ENCODE measurements at places on chromosomes 2 and 18. TPM values are rescaled to one million over a fixed set of nuclear protein-coding genes. Genes with fewer than 3 reads are reported as not detected.
A peak's percentile ranks its signal among the peaks of the same experiment; 100 is the strongest.

The CDCA7 gene
- 101 TPM for total RNA-seq

DNA sequence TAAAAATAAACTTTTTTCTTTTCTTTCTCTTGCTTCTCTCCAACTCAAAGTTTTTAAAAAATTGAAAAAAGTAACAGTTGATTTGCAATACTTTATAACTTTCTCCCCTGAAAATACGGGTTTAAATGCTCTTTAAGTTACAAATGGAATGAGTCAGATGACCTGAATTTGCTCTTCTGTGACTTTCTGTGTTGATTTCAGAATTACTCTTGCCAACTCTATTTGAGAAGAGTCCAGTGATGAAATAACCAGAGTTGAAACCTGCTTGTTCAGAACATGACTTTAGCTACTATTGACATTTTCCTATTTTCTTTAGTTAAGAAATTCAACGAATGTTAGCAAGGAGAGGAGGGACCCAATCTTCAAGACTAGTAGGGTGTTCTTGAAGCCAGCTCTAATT, 146.1 kb upstream of the ZSWIM2 start:
- H3K36me3 ChIP-seq, result no peaks in the 10 kb centered on the region
- H3K27me3 ChIP-seq, result no peaks in the 10 kb centered on the region
- H3K4me3 ChIP-seq, result no peak overlapping the region
- H3K4me1 ChIP-seq, result no peaks in the 10 kb centered on the region
- no peak for DNase-seq

DNA sequence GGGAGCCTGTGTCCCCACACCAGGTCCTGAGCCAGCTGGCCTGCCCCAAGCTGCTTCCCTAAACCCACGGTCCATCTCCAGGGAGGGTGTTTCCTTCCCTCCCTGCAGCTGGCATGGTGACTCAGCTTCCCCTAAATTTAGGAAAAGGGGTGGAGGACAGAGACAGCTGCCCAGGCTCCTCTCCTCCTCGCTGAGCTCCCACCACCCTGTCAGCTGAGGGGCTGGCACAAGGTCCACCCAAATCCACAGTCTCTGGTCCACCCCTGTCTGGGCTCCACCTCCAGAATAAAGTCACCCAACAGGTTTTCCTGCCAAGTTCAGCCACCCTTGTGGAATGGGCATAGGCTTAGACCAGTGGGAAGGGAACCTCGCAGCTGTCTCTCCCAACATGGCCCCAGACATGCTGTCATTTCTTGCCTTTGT, 156.5 kb downstream of the TNS1 start:
- no peaks in the 10 kb centered on the region for H3K27me3 ChIP-seq
- no peak overlapping the region for H3K27ac ChIP-seq
- H3K36me3 ChIP-seq, result no peaks in the 10 kb centered on the region
- no peak for DNase-seq
- H3K4me1 ChIP-seq, result no peaks in the 10 kb centered on the region

DNA sequence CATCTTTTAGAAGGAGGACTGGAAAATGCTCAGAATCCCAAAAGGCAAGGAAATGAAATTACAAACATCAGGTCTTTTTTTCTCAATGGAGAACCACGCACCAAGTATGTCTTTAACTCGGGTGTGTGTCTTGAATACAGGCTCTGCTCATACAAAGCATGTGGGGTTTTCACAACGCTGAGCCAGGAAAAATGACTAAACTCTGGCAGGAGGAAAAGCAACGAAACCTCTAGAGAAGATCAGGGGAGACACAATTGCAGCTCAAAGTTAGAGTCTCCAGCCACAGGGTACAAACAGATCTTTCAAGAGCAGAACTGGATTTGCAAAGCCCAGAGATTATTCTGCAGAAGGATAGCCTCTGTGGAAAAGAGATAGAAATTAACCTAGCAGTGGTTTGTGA, 42.8 kb upstream of the TPO start:
- H3K27ac ChIP-seq, result no peak overlapping the region
- no peaks in the 10 kb centered on the region for H3K36me3 ChIP-seq
- no peaks in the 10 kb centered on the region for H3K27me3 ChIP-seq
- no peaks in the 10 kb centered on the region for H3K4me1 ChIP-seq
- H3K4me3 ChIP-seq, result no peak overlapping the region

GRCh38 chr2:150572961-150573395, 85.5 kb upstream of the RND3 start:
- H3K4me3 ChIP-seq, result no peak overlapping the region
- H3K27me3 ChIP-seq, result no peaks in the 10 kb centered on the region
- H3K4me1 ChIP-seq, result peaks cover 6% of the 10 kb centered on the region
- DNase-seq, result no peak

- no peaks in the 10 kb centered on the region for H3K27me3 ChIP-seq
- no peaks in the 10 kb centered on the region for H3K36me3 ChIP-seq
- no peak for DNase-seq
- no peak overlapping the region for H3K4me3 ChIP-seq
- peaks cover 5% of the 10 kb centered on the region for H3K4me1 ChIP-seq
Observed at GRCh38 chr18:59052965-59053820, 86.5 kb upstream of the SEC11C start.

DNA sequence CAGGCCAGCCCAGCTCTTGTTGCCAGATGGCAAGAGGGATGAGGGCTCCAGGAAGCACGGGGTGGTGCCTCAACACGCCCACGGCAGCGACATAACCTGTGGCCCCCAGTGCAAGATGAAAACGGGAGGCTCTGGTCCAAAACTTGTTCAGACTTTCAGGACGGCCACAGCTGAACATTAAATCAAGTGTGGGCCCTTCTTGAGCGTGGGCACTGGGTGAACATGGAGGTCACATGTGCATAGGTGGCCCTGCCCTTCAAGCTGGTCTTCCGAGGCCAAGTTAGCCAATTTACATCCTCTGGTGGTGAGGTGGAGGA, 77.5 kb downstream of the NDUFA10 start:
- no peaks in the 10 kb centered on the region for H3K27me3 ChIP-seq
- no peak overlapping the region for H3K4me3 ChIP-seq
- H3K27ac ChIP-seq, result peak overlapping the region; percentile 78

DNA sequence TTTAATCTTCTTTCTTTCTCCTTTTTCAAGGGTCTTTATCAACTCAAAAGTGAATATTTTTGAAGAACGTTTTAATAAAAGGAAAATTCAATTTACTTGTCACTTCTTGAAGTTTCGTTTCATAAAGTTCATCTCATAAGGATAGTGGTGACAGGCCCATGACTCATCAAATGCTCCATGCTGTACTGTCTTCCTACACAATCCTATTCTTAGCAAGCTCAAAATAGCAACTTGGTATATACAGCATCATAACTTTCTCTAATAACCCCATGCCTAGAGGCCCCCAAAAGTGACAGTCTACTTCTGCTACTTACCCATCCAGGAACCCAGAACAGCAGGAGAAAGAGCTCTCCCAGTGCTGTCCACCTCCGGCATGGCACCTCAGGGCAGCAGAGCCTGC, 7.7 kb downstream of the FBXO15 start:
- H3K27me3 ChIP-seq, result peaks cover 8% of the 10 kb centered on the region
- H3K36me3 ChIP-seq, result no peaks in the 10 kb centered on the region
- no peak overlapping the region for H3K4me3 ChIP-seq
